Fibroblast of skin of right biceps (primary cell): ENCODE measurements at places on chromosomes 4 and X.
A peak's percentile ranks its signal among the peaks of the same experiment; 100 is the strongest.

DNA sequence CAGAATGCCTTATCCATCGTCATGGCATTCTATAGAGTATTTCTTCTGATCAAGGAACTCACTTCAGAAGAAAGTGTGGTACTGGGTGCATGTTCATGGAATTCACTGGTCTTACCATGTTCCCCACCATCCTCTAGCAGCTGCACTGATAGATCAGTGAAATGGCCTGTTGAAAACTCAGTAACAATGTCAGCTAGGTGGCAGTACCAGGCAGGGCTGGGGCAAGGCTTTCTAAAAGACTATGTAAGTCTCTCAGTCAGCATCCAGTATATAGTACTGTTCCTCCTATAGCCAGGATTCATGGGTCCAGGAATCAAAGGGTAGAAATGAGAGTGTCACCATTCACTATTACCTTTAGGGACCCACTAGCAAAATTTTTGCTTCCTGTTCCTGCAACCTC lies 15.8 kb upstream of the LDB2 start:
- DNase-seq = peak; percentile 47

- peak; percentile 53 for DNase-seq
Measured at GRCh38 chr4:89064848-89065247, 7.9 kb upstream of the FAM13A start.

- DNase-seq = no peak
Measured at GRCh38 chrX:132819711-132820264, 138.6 kb downstream of the HS6ST2 start.

- no peak for DNase-seq
Measured at GRCh38 chr4:84964995-84965552, 1.4 kb downstream of the WDFY3 start.

DNA sequence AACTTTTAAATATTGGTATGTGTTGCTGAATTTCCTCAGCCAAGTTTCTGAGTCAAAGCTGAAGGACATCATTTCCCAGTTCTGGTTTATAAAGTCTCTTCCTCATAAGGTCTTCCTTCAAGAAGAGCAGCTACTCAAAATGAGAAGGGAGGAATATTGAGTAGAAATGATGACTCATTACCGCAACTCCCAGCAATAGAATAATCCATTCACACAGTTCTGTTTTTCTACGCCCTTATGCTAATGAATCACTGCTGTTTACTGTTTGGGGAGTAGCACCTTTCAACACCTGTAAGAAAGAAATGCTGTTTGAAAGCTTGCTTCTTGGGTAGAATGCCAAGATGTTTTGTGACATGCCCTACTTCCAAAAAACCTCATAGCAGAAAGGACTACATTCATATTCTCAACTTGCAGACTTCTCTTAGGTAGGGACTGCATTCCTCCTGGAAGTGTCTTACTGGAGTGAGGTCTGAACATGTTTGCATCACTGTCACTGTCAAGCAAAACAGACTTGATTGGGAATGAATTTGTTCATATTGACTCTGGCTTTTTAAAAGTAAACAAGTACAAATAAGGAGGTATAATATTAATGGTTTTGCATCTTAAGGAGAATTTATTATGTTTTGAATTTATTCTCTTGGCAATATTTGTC lies 147.2 kb upstream of the BANK1 start:
- no peak for DNase-seq

- no peak for DNase-seq
Measured at GRCh38 chr4:55253948-55254593, 92.0 kb upstream of the SRD5A3 start.

DNA sequence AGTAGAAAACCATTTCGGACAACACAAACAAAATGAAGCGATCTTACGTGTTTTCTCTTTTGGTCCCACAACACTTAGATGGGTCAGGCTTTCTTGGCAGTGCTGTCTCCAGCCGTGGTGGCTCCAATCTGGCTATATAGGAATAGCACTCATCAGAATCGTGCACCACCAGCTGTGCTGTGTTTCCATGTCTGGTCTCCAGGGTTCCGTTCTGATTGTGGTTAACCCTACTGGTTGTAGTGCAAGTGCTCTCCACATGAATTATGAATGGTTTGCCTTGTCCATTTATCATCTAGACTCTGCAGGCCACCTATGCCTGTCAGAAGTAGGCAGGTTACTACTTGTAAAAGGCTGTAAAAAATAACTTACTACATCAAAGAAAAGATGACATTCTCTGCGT lies 536.3 kb downstream of the IQCM start:
- DNase-seq = no peak

- DNase-seq = no peak
Measured at GRCh38 chr4:38154681-38155588, 194.7 kb downstream of the PTTG2 start.

- no peak for DNase-seq
Measured at GRCh38 chr4:94833394-94833793, 75.6 kb downstream of the BMPR1B start.

DNA sequence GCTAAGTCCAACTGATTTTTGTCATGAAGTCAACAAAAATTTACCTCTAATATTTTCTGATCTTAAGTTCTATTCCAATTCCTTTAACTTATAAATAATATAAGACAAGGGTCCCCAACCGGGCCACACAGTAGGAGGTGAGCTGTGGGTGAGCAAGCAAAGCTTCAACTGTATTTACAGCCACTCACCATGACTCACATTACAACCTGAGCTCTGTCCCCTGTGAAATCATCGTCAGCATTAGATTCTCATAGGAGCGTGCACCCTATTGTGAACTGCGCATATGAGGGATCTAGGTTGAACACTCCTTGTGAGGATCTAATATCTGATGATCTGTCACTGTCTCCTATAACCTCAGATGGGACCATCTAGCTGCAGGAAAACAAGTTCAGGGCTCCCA lies 227.4 kb downstream of the MAPK10 start:
- no peak for DNase-seq

DNA sequence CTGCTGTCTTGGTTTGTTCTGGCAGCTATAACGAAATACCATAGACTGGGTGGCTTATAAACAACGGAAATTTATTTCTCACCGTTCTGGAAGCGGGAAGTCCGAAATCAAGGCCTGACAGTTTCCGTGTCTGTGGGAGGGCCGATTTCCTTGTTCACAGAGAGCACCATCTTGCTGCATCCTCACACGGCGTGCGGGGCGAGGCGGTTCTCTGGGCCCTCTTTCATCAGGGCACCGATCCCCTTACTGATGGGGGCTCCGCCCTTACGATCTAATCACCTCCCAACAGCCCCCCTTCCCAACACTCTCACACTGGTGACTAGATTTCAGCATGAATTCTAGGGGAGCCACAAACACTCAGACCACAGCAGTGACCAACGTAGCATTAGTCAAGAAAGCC lies 578.3 kb upstream of the FAT1 start:
- DNase-seq = no peak

GRCh38 chr4:185938654-185939053 lies 126.7 kb upstream of the SORBS2 start:
- no peak for DNase-seq

GRCh38 chrX:34275699-34276098 lies 143.6 kb upstream of the FAM47A start:
- no peak for DNase-seq

GRCh38 chr4:184232202-184232601 lies 14.5 kb upstream of the ENPP6 start:
- DNase-seq = no peak

DNA sequence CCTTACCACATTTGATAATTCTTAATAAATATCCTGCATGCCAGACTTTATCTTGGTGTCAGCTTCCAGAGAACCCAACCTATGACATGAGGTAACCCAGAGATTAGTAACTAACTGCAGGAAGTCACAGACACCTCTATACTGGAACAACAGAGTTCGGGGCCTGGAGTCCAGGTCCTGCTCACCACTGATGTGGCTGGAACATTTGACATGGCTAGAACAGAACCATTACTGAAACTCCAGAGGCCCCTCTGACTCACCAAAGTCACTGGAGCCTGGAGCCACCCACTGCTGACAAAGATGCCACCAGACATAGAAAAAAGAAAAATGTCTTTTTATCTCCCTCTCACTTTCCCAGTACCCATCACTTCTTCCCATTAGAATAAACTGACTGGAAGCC lies 403.7 kb downstream of the MID1IP1 start:
- no peak for DNase-seq

DNA sequence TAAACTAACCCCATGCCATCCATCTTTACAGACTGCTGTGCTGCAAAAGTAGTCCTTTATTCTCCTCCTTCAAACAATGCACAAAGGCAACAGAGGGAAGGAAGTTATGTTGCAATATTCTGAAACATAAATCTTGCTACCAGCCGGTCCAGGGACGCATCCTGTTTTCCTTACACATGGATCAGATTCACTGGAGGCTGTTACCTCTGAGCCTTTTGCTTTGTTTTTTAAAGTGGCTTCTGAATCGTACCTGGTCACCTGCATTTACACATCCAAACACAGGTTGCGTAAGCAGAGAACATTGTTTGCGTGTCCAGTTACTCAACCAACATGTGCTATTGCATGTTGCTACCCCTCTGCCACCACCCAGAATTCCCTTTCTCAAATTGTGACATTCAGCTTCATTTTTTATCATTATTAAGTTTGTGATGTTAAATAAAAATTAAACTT lies 8.8 kb downstream of the PPARGC1A start:
- no peak for DNase-seq

- DNase-seq = no peak
Measured at GRCh38 chr4:168639914-168640313, 143.1 kb downstream of the PALLD start.

GRCh38 chr4:174490451-174490961 lies 31.8 kb downstream of the HPGD start:
- peak; percentile 49 for DNase-seq

- no peak for DNase-seq
Measured at GRCh38 chrX:79452881-79453280, 85.7 kb upstream of the ITM2A start.

DNA sequence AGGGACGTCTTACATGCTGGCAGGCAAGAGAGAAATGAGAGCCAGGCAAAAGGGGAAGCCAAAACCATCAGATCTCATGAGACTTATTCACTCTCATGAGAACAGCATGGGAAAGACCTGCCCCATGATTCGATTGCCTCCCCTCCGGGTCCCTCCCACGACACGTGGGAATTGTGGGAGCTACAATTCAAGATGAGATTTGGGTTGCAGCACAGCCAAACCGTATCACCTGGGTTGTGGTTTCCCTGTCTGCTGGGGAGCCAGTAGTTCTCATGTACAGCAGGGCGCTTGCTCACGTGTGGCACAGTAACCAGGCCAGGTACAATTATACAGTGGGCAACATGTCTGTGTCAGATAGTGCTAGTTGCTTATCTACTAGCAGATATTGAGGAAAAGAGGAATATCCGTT lies 11.1 kb upstream of the RS1 start:
- DNase-seq = no peak

GRCh38 chr4:87321888-87322287 lies 794 bp downstream of the HSD17B13 start:
- DNase-seq = no peak

GRCh38 chr4:145755802-145756201 lies 75.9 kb downstream of the C4orf51 start:
- DNase-seq = peak; percentile 41

DNA sequence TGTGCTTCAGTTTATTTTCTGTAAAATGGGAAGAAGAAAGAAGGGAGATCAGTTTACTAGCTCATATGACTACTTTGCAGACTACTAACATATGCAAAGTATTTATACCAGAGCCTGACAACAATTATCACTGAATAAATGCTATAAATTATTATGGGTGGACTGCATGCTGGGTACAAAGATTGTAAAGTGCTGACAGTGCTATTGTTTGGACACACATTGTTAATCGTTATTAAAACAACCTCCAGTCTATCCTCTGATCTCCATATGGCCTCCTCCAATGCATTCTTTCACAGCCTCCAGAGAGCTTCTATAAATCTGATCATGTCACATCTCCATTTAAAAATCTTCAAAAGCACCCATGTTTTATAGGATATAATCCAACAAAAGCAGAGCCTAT lies 90.1 kb upstream of the HS3ST1 start:
- no peak for DNase-seq

DNA sequence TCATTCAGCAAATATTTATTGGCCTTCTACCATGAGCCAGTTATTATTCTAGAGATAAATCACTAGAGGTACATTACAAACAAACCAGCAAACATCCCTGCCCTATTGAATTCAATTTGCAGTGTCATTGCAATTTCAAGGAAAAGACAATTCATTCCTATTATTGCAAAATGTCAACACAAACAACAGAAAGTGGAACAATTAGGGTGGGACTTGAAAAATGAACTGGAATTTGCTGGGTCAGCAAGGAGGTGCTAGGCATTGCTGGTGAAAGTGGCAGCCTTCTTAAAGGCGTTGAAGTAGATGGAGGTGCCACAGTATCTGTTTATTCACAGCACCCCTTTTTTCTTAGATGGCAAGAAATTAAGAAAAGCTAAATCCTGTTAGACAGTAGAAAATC lies 224.0 kb upstream of the BMP3 start:
- no peak for DNase-seq

- no peak for DNase-seq
Measured at GRCh38 chrX:24860140-24860539, 155.6 kb downstream of the ARX start.

GRCh38 chrX:482192-482701 lies 95.5 kb upstream of the PPP2R3B start:
- DNase-seq = no peak

DNA sequence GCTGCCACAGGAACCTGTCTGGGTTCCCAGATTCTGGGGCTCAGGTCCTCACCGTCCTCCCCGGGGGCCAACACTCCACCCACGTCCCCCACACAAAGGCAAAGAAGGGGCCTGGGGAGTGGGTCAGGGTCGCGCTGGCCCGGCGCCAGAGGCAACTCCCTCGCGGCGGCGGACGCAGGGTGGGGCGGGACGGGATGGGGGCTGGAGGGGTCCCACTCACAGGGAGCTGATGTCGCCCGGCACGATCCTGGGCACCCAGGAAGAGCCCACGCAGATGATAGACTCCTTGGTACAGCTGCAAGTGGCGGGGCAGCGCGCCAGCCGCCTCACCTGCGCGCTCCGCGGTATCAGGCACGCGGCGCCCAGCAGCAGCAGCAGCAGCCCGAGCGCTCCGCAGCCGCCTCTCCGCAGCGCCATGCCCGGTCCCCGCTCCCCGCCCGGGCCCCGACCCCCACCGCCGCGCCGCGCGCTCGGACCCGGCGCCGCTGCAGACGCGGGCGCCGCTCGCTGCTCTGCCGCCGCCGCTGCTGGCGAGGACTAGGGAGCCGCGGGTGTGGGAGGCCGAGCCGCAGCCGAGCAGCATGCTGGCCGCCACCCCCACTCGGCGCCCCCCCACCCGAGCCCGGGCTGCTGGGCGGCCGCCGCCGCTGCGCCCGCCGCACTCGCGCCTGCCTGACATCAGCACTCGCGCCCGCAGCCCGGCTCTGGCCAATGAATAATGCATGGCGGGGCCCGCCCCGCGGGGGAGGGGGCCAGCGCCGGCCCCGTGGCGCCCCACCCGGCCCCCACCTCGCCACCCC lies at the start of gene LGI2:
LGI2 (minus strand) TSS at position 670 of the 800 bp plus-strand sequence; CDS start at position 417, 253 bp downstream.
- peak; percentile 40 for DNase-seq

GRCh38 chr4:30473225-30473624 lies 246.9 kb upstream of the PCDH7 start:
- DNase-seq = no peak

GRCh38 chrX:153782871-153783270 lies 2.0 kb downstream of the SRPK3 start:
- DNase-seq = no peak
